ENCODE measurements at places on chromosomes 6 and 20.
A peak's percentile ranks its signal among the peaks of the same experiment; 100 is the strongest.

GRCh38 chr6:44072959-44073611, 54.2 kb downstream of the MRPL14 start:
- peak; percentile 78 for DNase-seq

GRCh38 chr6:151702851-151703658, 104.4 kb upstream of the ESR1 start:
- no peak for DNase-seq

- DNase-seq: no peak
These were observed 28.2 kb upstream of the ANKEF1 start for GRCh38 chr20:10006447-10007090.

GRCh38 chr20:2834401-2835110, 5.9 kb downstream of the PCED1A start:
- DNase-seq: no peak

DNA sequence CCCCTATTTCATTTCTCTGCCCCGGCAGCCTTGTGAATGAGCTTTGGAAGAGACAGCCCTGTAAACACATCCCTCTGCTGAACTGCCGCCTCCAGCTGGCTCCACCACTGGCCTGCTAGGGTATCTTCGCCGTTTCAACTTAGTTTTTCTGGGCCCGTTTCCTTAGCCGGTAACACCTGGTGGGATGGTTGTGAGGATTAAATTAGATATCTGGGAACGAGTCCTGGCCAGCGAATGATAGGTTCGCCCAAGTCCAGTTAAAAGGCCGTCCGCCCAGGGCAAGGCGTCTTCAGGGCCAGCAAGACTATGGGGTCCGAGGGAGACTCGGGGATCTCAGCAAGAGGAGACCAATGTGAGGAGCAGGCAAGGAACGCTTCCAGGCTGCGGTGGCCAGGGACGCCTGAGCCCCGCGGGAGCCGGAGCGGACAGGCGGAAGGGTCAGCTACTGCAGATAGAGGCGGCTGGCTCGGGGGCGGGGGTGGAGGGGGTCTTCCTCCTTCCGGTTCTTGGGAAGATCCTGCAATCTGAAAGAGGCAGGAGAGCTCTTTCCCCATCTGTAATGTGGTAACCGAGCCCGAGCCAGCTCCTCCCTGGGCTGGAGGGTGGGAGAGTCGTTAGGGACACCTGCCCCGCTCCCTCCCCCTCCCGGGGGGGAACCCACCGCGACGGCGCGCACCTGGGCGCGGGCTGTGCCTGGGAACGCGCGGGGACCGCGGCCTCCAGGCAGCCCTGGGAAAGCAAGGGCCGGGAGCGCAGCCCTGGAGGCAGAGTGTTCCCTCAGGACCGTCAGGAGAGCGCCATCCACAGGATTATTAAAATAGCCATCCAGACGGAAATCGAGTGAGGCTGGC, 4.5 kb upstream of the PTCRA start:
- DNase-seq: no peak

DNA sequence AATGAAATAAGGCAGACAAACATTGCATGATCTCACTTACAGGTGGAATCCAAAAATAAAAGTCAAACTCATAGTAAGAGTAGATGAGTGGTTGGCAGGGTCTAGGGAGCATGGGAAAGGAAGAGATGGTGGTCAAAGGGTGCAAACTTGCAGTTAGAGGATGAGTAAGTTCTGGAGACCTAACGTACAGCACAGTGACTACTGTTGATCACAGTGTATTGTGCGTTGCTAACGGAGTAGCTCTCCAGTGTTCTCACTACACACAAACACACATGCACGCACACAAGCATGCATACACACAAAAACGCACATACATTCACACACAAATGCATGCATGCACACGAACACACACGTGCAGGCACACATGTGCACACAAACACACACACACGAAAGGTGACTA, 54.9 kb downstream of the LY86 start:
- DNase-seq: no peak

GRCh38 chr20:38833857-38834164, 28.3 kb downstream of the PPP1R16B start:
- DNase-seq: no peak

DNA sequence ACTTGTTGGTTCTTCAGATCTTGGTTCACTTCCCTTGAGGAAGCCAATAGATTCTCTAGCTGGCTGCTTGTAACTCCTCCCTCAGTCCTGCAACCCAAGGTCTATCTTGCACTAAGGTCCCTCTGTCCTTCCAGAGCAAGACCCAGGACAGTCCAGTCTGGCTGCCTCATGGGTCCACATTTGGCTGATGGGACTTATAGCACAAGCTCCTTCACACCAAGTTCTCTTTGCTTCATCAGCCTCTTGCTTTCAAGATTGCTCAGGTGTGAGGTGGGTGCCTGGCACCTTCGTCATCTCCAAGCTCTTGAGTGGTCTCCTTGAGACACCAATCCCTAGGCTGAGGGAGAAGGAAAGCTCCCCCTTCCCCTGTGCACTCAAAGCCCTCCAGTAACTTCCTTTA, 28.3 kb downstream of the NSFL1C start:
- DNase-seq: no peak

- DNase-seq: no peak
These were observed 163.8 kb downstream of the AIG1 start for GRCh38 chr6:143224516-143224915.

DNA sequence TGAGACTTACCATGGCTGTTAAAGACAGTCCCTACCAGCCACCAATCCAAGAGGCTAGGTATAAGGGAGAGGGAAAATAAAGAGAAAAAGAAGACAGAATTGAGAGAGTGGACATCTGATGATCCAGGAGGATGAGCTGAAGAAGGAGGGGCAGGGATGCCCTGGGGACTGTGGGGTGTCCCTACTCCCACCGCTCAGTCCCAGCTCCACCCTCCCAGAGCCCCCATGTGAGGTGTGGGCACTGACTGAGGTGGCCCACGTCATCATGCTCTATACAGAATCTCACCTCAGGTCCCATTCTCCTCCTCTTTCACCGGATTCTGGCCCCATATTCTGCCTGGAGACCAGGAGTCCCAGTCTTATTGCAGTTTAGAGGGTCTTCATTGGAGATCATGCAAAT, 135.7 kb downstream of the KLHL32 start:
- DNase-seq: no peak

DNA sequence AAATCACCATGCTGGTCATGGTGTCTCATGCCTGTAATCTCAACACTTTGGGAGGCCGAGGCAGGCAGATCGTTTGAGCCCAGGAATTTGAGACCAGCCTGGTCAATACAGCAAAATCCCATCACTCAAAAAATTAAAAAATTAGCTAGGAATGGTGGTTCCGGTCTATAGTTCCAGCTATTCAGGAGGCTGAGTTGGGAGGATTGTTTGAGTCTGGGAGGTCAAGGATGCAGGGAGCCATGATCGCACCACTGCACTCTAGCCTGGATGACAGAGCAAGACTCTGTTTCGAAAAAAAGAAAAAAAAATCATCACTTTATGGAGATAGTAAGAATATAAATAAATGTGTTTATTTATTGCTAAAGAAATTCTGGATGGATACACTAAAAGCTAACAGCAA, 124.1 kb downstream of the RNGTT start:
- DNase-seq: no peak

DNA sequence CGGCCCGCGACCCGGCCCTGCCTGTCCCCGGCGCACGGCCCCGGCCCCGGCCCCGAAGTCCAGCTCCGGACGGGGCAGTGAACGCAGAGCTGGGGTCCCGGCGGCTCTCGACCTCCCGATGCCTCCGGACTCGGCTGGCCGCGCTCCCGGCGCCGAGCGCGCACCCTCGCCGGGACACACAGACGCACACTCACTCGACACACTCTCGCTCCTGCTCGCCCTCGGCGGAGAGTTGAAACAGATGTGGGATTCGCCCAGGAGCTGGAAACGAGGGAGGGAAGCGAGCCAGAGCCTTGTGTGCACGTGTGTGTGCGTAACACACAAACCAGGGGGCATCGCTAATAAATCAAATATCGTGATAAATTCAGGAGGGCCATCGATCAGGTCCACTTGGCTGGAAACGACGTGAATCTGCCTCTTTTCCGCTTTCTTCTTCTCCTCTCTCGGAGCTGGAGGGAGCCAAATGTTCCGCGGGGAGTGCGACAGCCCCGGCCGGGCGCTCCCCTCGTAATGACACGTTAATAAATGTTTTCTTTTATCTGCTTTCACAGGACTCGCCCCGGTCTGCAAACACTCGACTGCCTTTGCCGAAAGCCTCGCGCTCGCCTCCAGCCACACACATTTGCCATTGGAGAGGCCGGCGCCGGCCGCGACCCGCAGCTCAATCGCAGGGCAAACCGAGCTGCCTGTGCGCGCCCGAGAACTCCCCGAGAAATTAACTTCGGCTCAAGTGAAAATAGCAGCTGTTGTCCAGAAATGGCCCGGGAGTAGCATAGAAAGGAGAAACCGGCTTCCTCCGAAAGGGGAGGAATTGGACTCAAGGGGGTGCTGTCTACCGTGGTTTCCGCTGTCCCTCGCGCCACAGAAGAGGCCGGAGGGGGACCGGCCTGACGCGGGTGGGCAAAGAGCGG, 828 bp upstream of the SULF2 start:
- peak; percentile 67 for DNase-seq

DNA sequence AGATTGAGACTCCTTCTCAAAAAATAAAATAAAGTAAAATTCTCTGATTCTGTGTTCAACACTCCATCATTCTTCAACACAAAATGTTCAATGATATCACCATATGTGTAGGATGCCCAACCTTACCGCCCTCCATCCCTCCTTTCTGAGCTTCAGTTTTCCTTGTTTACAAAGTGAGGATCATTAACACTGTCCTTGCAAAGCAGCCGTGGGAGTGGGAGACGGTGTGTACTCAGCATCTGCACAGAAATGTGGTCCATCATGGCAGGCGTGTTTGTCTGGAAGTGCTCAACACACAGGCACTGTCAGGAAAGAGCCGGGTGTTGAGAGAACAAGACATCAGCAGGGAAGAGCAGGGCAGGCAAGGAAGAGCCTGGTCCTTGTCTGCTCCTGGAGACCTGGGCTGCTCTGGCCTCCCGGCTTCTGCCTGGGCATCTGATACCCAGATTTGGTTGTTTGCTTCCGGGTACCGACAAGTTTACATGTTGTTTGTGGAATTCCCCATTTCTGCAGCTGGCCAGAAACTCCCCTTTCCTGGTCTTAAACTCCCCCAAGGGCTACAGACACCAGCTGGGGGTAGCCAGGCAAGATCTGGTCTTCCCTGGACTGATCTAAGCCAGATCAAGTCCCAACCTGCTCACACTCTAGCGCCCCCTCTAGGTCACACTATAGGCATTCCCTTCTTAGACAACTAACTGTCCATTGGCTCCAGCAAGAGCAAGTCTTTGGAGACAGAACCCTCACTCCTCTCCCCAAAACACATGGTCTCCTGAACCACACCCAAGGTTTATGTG, 26.7 kb upstream of the TTPAL start:
- peak; percentile 21 for DNase-seq

- DNase-seq: no peak
These were observed 171.3 kb upstream of the AGPAT4 start for GRCh38 chr6:161445021-161445799.

DNA sequence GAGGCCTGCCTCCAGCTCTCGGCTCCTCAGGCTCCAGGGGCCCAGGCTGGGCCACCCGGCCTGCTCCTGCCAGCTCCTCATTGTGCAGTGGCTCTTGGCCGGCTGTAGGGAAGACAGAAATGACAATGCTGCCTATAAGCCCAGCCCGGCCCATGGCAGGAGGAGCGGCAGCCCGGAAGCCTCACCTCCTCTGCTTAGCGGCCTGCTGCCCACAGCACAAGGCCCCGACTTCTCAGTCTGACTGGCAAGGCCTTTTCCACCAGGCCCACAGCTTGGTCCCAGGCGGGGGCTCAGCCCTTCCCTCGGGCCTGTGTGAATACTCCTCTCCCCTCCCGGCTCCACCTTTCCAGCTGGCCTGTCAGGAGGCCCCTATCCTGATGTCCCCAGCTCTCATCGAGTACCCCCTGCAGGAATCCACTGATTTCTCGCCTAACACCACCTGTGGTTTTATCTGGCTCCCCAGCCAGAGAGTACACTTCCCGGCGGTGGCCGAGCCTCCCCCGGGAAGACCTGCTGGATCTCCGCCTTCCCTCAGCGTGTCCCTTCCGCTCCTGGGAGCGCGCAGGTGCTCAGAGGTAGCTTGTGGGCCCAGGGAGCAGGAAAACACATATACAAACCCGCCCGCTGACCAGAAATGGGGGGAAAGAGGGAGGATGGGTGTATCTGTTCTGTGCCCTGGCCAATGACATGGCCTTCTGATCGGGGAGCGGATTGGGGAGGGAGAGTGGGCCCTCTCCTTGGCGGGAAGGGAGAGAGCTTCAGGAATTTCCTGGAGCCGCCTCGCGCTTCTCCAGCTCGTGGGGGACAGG, 963 bp downstream of the DDRGK1 start:
- DNase-seq: peak; percentile 51

DNA sequence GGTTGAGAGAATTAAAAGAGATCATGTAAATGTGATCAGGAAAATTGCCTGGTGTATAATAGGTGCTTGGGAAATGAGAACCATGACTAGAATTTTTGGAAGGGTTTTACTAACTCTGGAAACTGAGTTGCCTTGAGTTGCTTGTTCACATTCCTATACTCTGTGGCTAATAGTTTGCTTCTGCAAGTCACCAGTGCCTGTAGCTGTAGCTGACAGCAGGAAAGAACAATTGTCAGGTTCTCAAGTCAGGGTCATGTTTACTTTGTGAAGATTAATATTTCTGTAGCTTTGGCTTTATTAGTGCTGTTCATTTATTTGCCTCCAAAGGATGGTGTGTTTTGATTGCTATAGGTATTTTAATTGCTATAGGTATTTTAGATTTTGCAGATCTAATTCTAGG, 86.5 kb downstream of the EYA2 start:
- DNase-seq: no peak

DNA sequence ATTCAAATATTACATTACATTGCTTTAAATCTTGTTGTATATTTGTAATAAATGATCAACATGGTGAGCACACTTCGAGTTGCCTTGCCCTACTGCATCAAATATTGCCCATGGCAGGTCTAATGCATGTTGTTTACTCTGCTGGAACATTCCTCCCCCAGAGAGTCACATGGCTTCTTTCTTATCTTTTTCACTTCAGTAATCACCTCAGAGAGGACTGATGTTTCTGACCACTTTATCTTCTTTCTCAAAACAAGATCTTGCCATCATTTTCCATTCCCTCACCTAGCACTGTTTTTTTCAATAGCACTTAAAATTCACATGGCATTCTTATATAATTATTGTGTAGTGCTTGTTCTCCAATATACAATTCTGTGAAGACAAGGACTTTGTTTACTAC, 243.5 kb upstream of the THEMIS start:
- no peak for DNase-seq

DNA sequence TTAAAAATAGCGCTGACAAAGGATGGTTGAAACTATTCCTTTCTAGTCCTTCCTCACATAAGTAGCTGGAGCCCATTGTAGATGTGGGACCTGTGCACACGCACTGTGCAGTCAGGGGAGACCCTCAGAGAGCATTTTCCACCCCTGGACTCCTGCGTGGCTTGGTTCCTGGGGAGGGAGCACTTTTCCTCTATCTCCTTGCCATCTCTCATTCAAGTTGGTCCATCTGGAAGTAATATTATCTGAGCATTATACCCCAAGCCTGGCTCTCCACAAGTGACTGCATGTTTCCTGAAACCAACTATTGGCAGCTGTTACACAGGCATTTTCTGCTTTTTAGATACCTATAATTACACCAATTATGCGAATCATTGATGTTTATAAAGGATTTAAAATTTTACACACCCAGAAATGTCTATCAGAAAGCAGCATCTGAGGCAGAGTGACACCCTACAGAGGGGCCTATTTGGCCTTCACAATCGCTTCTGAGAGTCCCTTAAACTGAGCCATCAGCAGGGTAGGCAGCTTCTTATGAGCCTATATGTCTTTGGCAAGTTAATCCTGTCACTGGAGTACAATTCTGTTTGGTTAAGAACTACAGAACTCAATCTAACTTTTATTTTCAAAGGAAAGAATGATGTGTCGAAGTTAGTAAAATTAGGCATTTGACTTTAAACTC, 18.7 kb downstream of the SOX4 start:
- no peak for DNase-seq
